Hematopoietic multipotent progenitor cell treated with erythropoietin and hydrocortisone succinate and interleukin-3 and kit ligand, for 15 days (in vitro differentiated cells): ENCODE measurements at places on chromosomes 6 and 20.

GRCh38 chr6:5061152-5061551 lies 24.0 kb upstream of the PPP1R3G start:
- DNase-seq = no peak

DNA sequence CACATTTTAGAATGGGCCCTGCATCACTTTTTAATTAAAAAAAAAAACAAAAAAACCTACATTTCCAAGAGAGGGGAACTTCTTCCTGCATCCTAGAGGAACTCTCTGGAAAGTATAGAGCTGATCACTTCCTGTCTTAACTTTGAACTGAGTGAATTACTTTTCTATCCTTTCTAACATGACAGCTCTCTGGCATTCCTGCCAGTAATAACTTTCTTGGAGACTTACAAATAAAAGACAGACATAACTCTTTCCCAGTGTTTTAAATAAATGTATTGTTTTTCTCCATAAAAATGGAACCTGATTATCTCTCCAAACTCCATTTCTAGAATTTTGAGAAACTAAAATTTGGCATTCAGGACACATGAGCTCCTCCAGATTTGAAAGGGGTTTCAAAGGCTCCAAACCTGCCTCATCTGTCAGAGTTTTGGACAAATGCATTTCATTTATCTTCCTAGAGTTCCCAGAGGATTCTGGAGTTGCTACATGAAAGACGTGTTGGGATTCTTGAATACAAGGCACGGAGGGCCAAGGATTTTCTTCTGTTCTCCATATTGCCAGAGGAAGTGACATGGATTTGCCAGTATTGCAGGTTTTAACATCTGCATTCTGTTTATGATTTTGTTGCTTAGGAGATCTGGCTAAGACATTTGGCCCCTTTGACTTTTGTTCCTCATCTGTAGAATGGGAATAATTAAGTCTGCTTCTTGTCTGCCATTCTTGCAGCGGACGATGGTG lies 2.0 kb upstream of the SMOC2 start:
- DNase-seq = no peak

- no peak for DNase-seq
These were observed 34.9 kb downstream of the CEP43 start for GRCh38 chr6:167034056-167034455.

- no peak for DNase-seq
These were observed 977.7 kb upstream of the SLC35B3 start for GRCh38 chr6:9412951-9413559.

DNA sequence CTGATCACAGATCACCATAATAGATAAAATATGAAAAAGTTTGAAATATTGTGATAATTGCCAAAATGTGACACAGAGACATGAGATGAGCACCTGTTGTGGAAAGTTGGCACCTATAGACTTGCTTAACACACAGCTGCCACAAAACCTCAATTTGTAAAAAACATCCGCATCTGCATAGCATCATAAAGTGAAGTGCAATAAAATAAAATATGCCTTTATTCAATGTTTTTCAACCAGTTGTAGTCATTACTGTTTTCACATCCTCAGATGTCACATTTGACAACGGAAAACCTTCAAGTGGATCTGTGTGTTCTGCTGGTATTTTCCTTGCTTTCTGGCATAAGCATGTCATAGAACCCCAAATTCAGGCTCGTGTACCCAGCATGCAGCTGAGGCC lies 50.2 kb upstream of the IFNGR1 start:
- DNase-seq = no peak

DNA sequence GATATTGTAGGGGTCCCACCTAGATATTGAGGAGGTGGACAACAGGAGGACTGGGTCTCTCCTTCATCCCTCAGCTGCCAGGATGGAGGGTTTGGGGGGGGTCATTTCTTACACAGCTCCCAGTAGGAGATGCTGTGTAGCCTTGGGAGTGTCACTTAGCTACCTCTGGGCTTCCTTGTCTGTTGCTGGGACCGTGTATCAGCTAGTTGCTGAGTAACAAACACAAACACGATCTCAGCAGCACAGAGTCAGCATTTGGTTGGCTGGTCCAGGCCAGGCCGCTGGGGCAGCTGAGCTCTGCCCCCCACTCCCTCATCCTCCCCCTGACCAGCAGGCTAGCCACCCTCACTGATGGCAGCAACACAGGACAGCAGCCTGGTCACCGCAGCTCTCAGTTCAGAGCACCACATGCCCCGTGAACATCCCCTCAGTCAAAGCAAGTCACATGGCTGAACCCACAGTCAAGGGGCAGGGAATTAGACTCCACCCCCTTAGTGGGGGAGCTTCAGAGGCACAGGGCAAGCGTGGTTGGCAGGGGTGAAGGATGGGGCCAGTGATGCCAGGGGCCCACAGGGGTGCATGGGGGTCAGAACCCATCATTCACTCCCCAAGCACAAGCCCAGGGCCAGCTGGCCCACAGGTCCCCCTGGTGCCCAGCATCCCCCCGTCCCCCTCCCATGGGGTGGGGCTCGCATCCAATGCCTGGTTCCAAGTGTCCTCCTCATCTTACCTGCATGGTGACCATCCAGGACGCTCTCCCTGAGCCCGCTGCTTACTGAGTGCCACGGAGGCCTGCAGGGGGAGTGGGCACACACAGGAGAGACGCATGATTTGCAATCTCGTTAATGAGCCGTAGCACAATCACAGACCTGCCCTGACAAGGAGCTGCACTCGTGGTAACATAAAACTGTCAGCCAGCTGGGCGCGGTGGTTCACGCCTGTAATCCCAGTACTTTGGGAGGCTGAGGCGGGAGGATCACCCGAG lies 112.4 kb downstream of the TAF4 start:
- no peak for DNase-seq

GRCh38 chr6:148175550-148176188 lies 167.0 kb upstream of the SASH1 start:
- DNase-seq = no peak
